ENCODE measurements at places on chromosomes 3 and 15.

GRCh38 chr3:49671291-49672288 lies 2.6 kb upstream of the APEH start:
- peak; percentile 76 for DNase-seq

DNA sequence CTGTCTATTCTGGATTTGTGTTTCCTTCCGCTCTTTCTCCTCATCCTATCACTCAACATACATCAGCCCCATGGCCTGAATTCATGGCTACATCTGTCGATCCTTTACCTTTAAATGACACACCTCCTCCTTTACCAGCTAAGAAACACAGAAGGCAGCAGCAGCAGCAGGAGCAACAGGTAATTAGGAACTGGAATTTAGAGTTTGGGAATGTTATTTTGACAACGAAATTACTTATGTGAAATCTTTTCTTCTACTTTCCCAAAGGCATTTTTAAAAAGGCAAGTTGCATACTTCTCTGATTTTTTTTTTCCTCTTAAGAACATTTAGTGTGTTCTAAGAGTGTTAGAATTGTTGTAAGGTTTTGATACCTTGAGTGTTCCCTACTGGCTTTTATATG lies 29.1 kb upstream of the ABHD10 start:
- DNase-seq: no peak

- peak; percentile 32 for DNase-seq
Observed at GRCh38 chr3:43162230-43163084, 56.6 kb upstream of the POMGNT2 start.

DNA sequence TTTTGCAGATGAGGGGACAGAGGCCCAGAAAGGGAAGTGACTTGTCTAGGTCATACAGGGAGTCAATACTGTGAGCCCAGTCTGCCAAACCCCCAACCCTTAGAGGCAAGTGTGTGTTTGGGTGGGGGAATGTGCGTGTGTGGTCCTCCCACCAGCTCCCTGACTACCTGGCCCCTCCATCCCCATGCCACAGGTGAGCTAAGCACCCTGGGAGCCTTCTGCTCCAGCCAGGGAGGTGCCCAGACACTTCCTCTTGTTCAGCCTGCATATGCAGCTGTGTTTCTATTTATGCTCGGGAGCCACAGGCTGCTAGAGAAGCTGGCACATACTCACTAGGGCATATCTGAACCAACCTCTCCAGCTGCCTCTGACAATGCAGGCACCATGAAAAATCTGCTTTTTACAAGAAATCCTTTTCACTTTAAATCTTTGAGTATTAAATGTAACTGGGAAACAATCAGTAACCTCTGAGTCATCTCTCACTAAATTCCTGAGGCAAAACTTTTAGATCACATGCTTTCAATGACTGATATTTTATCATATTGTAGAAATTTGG lies 20.7 kb downstream of the TBC1D2B start:
- no peak for DNase-seq

DNA sequence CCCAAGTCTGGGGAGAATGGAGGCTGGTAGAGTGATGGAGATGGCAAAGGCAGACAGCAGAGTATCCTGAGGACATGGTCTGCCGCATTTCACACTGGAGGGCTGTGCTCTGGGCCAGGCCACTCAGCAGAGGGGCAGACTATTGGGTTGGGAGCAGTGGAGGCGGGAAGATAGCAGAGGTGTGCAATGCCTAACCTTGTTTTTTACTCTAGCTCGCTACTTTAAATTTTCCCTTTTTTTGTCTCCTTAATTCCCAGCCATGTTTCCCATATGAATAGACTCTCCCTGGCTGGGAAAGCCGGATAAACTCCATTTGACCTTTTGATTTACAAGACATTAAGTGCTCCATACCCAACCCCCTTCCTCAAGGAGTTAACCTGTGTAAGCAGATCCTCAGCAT lies 33.5 kb upstream of the ST6GAL1 start:
- DNase-seq: no peak

GRCh38 chr3:176992978-176993377 lies 204.3 kb downstream of the TBL1XR1 start:
- DNase-seq: no peak

DNA sequence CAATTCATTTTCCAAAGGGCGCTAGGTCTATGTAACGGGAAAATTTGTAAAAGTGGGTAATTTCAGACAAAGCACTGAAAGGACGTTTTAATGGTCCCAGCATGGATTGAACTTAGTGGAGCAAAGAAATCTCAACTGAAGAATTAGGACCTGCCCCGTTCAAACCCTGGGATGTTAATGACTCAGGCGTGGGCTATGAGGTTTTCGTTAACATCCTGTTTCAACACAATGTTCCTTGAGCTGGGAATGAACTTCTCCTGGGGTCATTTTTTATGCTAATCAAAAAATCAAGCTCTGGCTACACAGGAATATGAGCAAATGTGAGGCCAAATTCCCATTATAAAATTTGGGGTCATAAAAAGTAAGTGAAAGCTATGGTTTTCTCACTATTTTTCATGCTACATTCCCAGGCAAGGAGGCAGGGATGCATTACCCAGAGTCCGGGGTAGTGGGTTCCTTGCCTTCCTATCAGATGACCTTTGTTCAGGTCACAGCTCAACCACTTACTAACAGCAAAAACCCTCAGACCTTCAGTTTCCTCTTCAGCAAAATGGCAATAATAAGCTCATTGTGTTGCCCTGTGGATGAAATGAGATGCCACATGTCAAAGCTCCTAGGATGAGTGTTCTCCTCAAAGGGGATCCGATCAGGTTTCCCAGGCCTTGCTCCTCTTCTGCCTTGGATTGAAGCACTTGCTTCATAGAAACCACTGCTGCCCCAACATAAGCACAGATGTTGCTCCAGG lies 271.4 kb downstream of the ARRDC4 start:
- DNase-seq: no peak
